Bronchial epithelial cell (primary cell): ENCODE measurements at places on chromosomes 7 and 10. TPM values are rescaled to one million over a fixed set of nuclear protein-coding genes. Genes with fewer than 3 reads are reported as not detected.

DNA sequence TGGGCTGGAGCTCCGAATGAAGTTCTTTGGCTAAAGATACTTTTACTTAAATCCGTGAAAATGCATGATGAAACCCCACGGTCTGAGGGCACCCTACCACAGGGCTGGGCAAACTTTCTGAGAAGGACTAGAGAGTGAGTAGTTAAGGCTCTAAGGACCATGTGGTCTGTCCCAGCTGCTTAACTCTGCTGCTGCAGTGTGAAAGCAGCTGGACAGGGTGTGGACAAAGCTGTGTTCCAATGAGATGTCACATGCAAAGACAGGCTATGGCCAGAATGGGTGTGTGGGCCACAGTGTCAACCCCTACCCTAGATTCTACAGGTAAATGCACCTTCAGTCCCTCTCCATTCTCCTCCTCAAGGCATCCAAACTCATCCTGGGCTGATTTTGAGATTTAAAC is 18.8 kb downstream of the PDIA4 start:
- no peak for DNase-seq

- no peak for DNase-seq
Measured at GRCh38 chr7:107971100-107971499, 31.9 kb downstream of the LAMB1 start.

- peak; percentile 59 for DNase-seq
Measured at GRCh38 chr7:151838861-151839381, 38.0 kb downstream of the PRKAG2 start.

RPP30 gene
- total RNA-seq: 24.1 and 25.0 TPM in 2 replicates
